Ovary (tissue), 10 donors: ENCODE measurements at places on chromosomes 5 and 9. TPM values are rescaled to one million over a fixed set of nuclear protein-coding genes. Genes with fewer than 3 reads are reported as not detected.

DNA sequence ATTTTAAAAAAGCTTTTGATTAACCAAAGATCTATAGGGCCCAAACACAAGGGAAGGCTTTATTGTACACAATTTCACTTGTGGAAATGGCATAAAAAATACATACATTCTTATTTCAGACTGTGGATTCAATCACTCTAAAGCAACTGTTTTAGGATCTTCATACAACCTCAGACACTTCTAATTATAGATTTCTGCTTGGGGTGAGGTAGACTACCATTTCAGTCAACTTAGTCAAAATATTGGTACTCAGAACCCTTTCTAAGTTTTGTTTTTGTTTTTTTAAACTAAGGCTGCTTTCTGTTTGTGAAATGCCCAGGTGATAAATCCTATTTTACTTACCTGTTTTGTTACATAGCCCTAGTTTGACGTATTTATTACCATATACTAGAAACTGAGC is 284.5 kb upstream of the RASA1 start:
- DNase-seq = no peak

DNA sequence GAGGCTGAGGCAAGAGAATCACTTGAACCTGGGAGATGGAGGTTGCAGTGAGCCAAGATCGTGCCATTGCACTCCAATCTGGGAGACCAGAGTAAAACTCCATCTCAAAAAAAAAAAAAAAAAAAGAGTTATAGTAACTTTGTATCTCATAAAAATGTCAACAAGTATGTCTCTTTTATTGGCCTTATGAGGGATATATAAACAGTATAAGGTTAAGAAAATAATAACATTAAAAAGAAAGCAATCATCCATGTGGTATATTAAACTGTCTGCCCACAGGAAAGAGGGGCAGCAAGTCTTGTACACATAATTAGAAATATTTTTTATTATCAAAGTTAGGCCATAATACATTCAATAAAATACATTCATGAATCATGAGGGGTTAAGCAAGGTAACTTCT is 259.4 kb upstream of the KLF9 start:
- no peak for DNase-seq

Gene BASP1
- 21.5 TPM for total RNA-seq

Gene PCDHGB2
- total RNA-seq = 7.4 TPM

Gene CLK4
- total RNA-seq = 30.6 TPM
